Activated CD4-positive, alpha-beta T cell treated with anti-CD3 and anti-CD28 coated beads, Interleukin-2, amount 50 U/mL, for 24 hours (primary cell): ENCODE measurements at places on chromosomes 16 and 17.

DNA sequence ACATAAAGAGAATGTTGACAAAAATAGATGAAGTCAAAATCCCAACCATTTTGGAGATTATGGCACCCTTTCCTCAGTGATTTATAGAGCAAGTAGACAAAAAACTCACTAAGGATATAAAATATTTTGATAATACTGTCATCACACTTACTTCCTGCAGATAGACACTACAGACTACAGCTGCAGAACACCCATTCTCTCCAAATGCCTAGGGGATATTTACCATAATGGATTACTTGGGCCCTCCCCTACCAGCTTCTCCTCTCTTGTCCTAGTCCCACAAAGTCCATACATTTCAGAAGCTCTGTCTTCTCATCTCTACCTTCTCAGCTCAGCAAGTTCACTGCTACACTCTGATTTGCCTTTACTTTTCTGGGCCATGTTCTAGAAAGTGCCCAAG lies 37.2 kb upstream of the CCNF start:
- DNase-seq = no peak

DNA sequence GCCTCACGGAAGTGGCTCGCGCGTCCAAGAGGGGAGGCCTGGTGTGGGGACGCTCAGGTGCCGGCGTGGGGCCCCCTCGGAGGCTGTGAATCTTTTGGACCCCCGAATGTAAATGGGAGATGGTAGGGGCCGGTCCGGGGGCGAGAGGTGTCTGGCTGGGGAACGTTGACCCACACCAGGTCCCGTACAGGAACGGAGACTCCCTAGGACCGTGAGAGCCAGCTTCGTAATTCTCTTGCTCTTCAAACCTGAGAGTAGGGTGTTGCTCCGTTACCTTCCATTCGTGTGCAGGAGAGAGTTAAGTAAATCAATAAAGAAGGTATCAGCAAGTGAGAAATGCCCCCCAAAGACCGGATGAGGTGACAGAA lies 481 bp downstream of the LYRM1 start:
- DNase-seq = no peak

DNA sequence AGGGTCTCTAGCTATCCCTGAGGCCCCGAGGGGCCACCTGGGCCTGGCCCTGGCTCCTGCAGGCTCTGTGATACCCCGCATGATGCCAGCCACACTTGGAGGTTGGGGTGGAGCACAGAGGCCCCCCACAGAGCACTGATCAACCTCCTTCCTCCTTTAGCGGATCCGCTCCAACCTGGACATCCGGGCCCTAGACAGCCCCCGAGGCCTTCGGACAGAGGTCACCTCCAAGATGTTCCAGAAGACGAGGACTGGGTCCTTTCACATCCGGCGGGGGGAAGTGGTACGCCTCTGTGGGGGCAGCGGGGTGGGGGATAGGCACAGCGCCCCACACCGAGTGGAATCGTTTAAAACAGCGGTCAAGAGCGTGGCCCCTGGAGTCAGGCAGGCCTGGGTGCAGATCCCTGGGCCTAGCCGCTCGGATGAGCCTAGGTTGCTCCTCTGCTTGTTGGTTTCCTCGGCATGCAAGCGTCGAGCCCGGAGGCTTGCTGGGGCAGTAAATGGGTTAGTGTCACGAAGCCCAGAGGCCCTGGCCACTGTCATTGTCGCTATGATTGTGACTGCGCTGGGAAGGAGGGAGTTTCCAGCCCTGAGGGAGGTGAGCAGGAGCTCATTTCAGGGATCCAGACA lies 9.9 kb downstream of the ITGB4 start:
- DNase-seq = no peak

DNA sequence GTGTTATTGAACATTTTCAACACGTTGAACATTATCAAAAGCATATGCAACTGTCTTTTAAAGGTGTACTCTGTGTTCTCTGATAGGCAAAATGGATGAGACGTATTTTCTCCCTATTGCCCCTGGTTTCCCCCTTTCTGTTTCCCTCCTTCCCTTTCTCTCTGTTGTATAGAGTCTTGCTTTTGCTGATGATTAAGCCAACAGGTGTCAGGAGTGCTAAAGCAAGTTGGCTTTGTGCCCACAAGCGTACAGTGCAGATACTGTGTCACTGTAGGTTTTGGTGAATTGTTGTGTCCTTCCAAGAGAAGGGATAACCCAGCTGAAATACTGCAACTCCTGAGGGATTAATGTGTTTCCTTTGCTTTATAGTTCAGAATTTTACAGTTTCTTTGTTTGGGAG lies 74.4 kb downstream of the COX10 start:
- DNase-seq = no peak

DNA sequence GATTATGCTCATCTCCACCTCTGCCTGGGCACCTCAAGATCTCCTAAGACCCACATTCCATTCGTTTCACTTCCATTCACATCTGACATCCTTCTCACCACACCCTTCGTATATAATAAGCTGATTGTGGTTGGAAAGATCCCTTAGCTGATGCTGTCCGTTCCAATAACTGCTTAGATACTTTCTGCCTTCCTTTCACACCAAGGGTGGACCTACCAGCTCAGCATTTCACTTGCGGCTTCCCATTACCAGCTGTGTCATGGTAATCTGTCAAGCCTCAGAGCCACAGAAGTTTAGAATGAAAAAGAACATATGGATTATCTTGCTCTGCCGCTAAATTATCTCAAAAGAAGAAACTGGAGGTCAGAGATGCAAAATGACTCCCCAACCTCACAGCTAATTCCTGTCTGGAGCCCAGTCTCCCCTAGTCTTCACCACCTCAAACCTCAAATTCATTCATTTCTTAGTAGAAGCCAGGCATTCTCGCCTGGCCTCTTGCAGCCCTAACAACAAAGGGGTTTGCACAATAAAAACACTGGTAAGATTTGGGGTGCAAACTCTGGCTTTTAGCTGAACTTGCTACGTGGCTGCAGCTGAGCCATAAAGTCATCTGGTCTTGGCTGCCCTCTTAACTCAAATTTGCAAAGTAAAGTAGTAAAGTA lies 182.8 kb upstream of the HS3ST3A1 start:
- no peak for DNase-seq
